ENCODE measurements at places on chromosomes 3 and 15.

DNA sequence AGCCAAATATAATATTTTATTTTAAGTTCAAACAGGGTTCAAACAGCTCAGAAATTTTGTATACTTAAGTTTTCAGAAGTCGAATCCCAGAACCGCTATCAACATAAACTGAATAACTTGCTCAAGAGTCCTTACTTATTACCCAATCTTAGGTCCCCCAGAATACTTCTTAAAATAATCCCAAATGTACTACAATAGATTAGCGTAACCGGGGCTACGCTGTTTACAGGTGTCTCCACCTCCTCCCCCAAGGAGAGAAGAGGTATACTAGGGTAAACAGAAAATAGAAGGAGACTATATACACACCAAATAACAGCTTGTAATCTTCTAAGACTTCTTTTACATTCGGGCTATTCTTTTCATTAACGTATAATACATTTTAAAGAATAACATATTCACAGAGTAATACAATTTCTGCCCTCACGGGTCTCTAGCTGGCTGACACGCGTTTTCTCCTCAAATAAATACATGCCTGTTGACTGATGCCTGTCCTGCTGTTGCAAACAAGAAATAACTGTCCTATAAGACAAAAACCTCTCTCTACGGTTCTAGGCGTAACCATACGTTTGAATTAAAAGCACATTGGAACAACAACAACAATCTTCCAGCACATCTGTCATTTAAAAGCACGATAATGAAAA lies 1.3 kb downstream of the DENND4A start:
- DNase-seq = no peak

DNA sequence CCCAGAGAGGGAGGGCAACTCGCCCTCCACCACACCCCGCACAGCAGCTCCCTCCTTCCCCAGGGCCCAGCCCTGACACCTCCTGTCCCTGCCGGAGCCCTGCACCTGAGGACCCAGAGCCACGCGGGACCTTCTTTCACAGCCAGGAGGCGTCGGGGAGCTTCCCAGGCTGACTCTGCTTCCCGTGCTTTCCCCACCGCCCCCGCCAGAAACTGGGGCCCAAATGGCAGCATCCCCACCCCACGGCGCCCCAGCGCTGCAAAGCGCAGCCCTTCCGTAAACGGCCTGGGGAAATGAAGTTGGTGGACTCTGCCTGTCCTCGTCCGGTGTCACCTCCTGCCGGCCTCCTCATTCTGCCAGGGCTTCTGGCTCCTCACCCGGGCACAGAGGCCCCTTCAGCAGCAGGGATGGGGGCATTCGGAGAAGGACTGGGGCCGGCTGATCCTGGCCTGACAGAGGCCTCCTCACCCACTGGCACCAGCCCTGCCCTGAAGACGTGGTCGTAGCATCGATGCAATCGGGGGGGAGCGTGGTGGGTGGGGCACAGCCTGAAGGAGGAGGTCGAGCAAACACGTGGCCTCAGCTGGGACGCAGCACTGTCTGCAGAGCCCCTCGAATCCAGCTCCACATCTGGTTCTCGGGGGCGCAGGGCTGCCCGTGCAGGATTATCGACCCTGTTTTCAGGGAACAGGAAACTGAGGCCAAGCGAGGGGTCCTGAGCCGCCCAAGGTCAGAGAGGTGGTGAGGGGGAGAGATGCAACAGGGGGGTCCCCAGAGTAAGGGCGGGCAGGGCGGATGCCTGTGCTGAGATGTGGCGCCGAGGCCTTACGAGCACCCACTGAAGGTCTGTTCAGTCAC lies 235.4 kb downstream of the XXYLT1 start:
- no peak for DNase-seq

GRCh38 chr3:22372292-22373062 lies 621.5 kb upstream of the ZNF385D start:
- DNase-seq = no peak

DNA sequence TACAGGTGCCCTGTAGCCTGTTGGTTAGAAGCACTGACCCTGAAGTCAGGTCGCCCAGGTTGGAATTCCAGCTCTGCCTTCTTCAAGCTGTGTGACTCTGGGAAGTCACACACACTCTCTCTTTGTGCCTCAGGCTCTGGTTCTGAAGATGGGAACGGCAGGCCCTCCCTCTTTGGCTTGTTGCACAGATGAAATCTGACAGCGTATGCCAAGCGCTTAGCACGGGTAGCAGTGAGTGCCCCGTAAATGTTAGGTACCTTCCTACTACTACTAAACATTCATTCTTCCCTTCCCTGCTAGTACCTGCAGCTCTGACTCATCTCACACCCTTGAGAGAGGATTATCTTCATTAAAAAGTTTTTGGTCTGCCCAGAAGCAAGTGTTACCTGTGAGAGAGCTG lies 139.0 kb downstream of the PGPEP1L start:
- DNase-seq = no peak

- DNase-seq = no peak
Observed at GRCh38 chr3:143134471-143134870, 14.9 kb downstream of the CHST2 start.

DNA sequence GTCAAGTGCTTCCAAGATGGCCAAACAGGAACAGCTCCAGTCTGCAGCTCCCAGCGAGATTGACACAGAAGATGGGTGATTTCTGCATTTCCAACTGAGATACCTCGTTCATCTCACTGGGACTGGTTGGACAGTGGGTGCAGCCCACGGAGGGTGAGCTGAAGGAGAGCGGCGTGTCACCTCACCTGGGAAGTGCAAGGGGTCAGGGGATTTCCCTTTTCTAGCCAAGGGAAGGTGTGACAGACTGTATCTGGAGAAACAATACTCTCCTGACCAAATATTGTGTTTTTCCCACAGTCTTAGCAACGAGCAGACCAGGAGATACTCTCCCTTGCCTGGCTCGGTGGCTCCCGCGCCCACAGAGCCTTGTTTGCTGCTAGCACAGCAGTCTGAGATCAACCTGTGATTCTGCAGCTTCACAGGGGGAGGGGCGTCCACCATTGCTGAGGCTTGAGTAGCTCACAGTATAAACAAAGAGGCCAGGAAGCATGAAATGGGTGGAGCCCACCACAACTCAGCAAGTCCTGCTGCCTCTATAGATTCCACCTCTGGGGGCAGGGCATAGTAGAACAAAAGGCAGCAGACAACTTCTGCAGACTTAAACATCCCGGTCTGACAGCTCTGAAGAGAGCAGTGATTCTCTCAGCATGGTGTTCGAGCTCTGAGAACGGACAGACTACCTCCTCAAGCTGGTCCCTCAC lies 293.5 kb upstream of the SUCLG2 start:
- no peak for DNase-seq

GRCh38 chr15:65525622-65526021 lies 4.6 kb upstream of the HACD3 start:
- no peak for DNase-seq

DNA sequence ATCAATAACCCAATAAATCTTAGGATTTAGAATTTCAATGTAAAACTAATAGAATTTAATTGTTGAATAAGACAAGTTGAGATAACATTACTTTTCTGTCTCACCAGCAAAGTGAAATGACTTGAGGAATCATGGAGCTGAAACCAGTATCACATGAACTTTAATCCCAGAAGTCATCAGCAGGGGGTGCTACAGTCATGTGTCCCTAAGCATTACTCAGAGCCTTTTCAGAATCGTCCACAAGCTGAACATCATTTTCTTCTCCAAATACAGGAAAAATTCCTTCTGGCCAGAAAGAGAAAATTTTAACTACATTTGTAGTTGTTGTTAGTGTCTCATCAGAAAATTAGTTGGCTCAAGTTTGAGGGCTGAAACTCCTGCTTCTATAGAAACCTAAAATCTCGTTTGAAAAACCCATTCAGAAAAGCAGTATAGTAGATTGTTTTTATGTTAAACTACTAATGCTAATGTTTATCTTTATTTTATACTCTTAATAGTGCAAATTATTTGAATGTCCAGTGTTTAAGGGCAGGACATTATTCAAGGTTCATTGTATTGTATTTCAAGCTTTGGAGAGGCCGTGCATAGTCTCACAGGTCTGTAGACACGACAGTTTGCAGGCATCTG lies 384.1 kb downstream of the PLOD2 start:
- DNase-seq = peak; percentile 28

GRCh38 chr3:139427283-139428060 lies 38.0 kb upstream of the COPB2 start:
- DNase-seq = peak; percentile 43

DNA sequence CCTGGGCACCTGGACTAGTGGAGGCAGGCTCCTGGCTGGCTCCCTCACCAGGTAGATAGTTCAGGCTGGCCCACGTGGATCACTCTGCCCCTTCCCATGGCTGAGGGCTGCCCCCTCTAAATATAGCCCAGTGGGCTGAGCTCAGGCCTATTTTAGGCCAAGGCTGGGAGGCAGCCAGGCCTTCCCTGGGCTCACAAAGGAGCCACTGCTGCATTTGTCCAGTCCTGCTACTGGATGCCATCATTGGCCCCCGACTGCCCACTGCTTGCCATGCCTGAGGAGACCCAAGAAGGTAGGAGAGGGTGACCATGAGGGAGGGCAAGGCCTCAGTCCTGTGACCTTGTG lies at the start of gene LSMEM2:
TSS of gene LSMEM2 (plus strand) at position 208 of the 345 bp plus-strand sequence. CDS start at position 235, 27 bp downstream.
- no peak for DNase-seq

- peak; percentile 56 for DNase-seq
Observed at GRCh38 chr3:100210772-100211135, 50.0 kb upstream of the TBC1D23 start.

DNA sequence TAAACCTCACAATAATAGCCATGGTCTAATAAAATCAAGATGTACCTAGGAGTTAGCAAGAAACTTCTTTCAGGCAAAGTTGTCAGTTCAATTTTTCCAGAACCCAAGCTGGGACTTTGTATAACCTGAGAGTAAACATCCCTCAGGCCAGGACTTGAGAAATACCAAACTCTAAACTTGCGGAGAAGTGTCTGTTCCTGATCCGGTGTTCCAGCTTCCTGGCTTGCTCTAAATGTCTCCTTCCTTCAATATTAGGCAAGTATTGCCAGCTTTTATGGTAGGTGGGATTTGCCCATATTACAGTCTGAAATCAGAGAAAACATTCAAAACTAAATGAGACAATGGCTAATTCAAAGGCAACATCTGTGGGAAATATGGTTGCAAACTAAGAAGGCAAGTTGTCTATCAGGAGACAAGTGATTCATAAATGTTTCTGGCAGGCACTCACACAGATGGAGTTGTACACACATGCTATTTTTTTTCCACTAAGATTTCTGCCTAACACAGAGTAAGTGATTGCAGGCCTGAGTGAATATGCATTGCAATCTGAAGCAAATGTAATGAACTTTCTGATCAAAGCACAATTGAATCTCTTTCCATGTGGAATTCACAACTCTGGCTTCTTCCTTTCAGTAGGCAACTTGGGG lies 88.3 kb upstream of the COL8A1 start:
- DNase-seq = peak; percentile 67

DNA sequence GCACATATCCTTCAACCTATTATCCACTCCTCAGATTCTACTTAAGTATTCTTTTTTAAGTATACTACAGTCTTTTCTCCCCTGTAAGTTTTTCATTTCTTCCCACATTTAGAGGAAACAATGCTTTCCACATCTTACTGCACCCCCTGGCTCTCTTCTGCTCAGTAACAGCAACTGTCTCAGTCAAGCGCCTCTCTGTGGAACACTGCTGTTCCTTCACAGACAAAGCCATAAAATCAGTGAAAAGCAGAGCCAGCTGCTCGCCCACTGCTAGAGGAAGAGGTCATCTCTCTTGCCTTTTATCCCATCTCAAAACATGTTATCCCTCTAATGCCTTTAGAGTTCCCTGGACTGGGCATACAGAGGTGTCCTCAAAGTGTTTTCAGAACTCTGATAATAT lies 24.8 kb downstream of the SERP1 start:
- DNase-seq = no peak

DNA sequence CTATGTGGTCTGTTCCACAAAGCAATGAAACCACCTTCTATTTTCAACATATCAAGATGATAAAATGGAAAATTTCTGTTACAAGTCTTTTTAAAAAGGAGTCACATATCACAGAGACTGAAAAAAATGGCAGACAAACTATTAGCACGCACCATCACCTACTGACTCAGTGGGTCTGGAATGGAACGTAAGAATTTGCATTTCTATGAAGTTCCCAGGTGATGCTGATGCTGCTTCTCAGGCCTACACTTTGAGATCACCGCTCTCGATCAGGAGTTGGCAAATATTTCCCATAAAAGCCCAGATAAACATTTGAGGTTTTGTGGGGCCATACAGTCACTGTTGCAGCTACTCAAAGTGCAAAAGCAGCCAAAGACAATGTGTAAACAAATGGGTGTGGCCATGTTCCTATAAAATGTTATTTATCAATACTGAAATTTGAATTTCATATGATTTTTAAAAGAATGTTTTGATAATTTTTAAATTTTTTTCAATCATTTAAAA lies 142.9 kb downstream of the ADAM10 start:
- DNase-seq = no peak

- no peak for DNase-seq
Observed at GRCh38 chr3:180196658-180197057, 159.9 kb upstream of the PEX5L start.

DNA sequence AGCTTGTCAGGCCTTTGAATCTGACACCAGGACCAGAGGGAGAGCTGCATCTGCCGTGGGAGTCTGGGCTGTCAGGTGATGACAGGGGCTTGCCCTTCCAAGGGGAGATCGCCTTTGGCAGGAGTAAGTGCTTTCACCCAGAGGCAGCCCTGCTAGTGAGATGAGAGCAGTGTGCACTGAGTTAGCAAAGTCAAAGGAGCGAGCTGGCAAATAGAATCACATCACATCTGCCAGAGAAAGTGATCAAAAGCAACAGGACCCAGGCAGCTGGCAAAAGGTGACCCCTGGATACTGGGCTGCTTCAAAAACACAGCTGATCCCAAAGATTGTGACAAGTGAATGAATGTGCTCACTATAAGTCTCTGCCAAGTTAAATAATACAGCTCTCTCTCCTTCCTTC lies 36.1 kb upstream of the PYDC2 start:
- no peak for DNase-seq

DNA sequence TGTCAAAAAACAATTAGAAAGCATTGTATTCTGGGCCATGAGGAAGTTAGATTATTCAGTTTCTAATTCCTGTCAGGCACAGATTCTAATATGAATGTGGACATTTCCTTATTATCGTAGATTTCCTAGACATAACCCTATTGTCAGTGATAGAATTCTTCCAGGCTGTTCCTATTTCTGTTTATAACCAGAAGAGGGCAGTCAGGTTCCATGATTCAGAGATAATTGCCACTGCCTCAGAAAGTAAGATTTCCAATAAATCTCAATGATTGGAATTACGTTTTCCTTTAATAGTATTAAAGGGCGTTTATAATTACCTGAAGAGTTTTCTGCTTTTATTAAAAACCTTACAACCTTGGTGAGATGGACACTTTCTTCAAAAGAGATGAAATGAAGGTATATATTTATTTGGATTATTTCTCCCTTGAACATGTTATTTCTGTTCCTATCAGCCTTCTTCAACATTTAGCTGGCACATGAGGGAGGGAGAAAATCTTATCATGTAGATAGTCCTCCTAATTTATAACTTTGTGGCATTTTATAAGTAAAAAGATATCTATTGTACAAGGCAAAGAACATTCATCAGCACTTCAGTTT lies 439.2 kb downstream of the MCTP2 start:
- DNase-seq = no peak

All from fibroblast of skin of left biceps (primary cell).